ENCODE measurements at places on chromosomes 5 and 9.

- no peak for DNase-seq
These were observed 220.4 kb downstream of the DEPDC1B start for GRCh38 chr5:60479542-60479941.

DNA sequence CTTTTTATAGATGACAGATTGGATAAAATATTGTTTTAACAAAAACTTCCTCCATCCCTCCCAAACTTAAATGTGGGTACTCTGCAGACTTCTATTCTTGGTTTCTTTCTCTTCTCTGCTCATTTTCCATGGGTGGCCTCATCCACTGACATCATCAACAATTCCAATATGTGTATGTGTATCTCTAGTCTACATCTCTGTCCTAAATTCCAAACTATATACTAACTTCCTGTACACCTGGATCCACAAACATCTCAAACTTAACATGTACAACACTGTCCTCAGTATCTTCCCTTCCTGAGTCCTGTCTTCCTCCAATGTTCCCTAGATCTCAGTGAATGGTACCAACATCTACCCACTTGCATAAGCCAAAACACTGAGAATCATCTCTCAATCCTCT lies 28.5 kb upstream of the CDK5RAP2 start:
- DNase-seq: no peak

GRCh38 chr5:167819406-167819805 lies 472.0 kb upstream of the WWC1 start:
- DNase-seq: no peak

- no peak for DNase-seq
These were observed 29.7 kb upstream of the AKNA start for GRCh38 chr9:114417511-114417910.

GRCh38 chr9:87682085-87682484 lies 43.8 kb upstream of the CTSL start:
- no peak for DNase-seq

- no peak for DNase-seq
These were observed 4.7 kb upstream of the PURA start for GRCh38 chr5:140109018-140109758.

DNA sequence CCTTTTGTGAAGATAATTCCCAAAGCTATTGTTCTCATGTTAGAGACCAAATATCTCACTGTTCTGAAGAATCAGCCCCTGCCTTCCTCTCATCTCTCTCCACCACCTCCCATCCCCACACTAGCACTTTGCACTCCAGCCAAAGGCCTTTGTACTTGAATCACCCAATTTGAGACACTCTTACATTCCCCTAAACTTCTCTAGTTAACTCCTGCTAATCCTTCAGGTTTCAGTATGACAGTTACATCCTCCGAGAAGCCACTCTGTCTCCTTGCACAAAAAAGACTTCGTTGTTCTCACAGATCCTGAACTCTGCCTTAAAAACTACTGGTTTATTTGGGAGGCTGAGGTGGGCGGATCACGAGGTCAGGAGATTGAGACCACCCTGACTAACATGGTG lies 227.5 kb downstream of the PIK3R1 start:
- DNase-seq: no peak

- DNase-seq: no peak
These were observed 357.8 kb upstream of the CCNG1 start for GRCh38 chr5:163079618-163080017.

- DNase-seq: no peak
These were observed 61.9 kb upstream of the ADAMTS16 start for GRCh38 chr5:5078009-5078897.

- no peak for DNase-seq
These were observed 19.0 kb downstream of the CMBL start for GRCh38 chr5:10288592-10289219.

Data from stimulated activated CD4-positive, alpha-beta T cell treated with anti-CD3 and anti-CD28 coated beads, Interleukin-1b, Interleukin-23, amount 100 ng/mL, for 1 hour (primary cell).